ENCODE measurements at places on chromosomes 2 and 18. TPM values are rescaled to one million over a fixed set of nuclear protein-coding genes. Genes with fewer than 3 reads are reported as not detected.

CAPG gene
- 118 TPM for polyA plus RNA-seq

GCG gene
- polyA plus RNA-seq: 3.7 TPM

PLEK gene
- 35.3 TPM for polyA plus RNA-seq

FZD7 gene
- 3.9 TPM for polyA plus RNA-seq

PLCD4 gene
- 0.68 TPM for polyA plus RNA-seq

GPR55 gene
- polyA plus RNA-seq: 1.9 TPM

MYOM1 gene
- 3.3 TPM for polyA plus RNA-seq

CEP76 gene
- 4.7 TPM for polyA plus RNA-seq

SATB2 gene
- polyA plus RNA-seq: 0.73 TPM

KCNF1 gene
- polyA plus RNA-seq: 0.52 TPM

VWA3B gene
- polyA plus RNA-seq: 0.30 TPM

KCNJ3 gene
- polyA plus RNA-seq: 0.21 TPM

RAPGEF4 gene
- 3.6 TPM for polyA plus RNA-seq

ANKRD62 gene
- not detected for polyA plus RNA-seq

IL1B gene
- polyA plus RNA-seq: 13.8 TPM

NTSR2 gene
- polyA plus RNA-seq: 0.07 TPM

GAD1 gene
- 4.2 TPM for polyA plus RNA-seq

INO80B gene
- polyA plus RNA-seq: 53.0 TPM

RGPD3 gene
- polyA plus RNA-seq: 1.8 TPM

GPR39 gene
- polyA plus RNA-seq: 1.0 TPM

TSGA10 gene
- polyA plus RNA-seq: 6.8 TPM

RAB6C gene
- 0.05 TPM for polyA plus RNA-seq

TUBB8B gene
- polyA plus RNA-seq: 1.2 TPM

Measured in thymus (tissue), 14 donors.